ENCODE measurements at places on chromosomes 6 and 20. TPM values are rescaled to one million over a fixed set of nuclear protein-coding genes. Genes with fewer than 3 reads are reported as not detected.

MAS1 gene
- total RNA-seq: not detected

GRM1 gene
- total RNA-seq: under 0.01 TPM

GPSM3 gene
- 3.2 TPM for total RNA-seq

VIP gene
- total RNA-seq: 0.16 TPM

PHACTR3 gene
- total RNA-seq: 6.0 TPM
